Left forelimb (tissue), 1 donor: ENCODE measurements at places on chromosomes 12 and 14.

DNA sequence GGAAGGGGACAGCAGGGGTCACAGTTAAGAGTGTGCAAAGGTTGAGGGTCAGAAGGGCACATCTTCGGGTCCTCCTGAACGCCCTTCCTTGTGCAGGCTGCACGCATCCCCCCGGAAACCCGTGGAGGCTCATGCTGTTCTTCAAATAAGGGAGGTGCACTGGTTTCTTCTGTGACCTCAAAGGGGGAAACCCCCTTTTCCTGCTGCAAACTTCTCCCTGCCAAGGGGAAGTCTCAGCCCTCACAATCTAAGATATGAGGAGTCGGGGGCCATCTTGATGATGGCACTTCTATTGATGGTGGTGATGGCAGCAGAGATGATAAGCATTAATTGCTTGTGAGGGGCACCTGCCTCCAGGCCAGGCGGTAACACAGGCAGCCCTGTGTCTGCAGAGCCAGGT is 40.0 kb downstream of the ISCA2 start:
- no peak for DNase-seq

- DNase-seq: no peak
Measured at GRCh38 chr12:63450816-63451215, 217.5 kb downstream of the DPY19L2 start.

- DNase-seq: no peak
Measured at GRCh38 chr14:77554207-77554606, 55.6 kb upstream of the ISM2 start.

DNA sequence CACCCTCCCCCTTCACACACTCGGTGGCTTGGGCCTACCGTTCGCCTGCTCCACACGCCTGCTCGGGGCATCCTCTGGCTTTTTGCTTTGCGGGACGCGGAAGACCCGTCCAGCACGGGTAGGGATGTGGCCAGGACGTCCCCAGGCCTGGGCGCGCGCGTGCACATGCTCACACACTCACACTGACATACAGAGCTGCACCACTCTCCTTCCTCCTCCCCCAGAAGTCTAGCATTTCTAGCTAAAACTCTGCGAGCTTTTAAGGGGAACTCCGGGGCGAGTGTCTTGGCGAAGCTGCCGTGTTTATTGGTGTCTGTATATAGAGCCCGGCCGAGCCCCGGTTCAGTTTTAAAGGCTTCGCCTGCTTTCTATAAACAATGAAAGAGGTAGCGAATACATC is 5.0 kb downstream of the TBX5 start:
- DNase-seq: peak; percentile 79

DNA sequence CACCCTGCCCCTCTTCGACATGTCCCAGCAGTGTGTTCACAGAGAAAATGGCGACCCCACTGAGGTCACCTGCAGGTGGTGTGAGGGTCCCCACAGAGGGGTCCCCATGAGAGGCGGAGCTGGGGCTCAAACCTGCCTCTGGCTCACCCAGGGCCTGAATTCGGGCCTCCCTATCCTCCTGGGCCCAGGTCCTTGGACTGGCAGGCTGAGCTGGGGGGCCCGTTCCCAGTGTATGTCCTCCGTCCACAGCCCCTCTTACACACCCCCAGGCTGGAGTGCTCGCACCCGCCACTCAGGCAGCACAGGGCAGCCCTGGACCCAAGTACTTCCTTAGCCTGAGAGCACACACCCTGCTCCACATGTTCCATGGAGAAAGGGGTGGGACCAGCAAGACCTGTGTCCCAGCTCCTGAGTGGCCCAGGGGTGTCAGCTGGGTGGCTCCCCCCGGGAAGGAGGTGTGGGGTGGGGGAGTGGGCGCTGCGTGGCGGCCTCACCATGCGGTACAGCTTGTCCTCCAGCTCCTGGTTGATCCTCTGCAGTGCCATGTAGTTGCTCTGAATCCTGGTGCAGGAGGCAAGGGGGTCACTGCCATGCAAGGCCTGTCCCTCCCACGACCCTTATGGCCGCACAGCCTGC is 42.6 kb downstream of the BEGAIN start:
- DNase-seq: no peak

- no peak for DNase-seq
Measured at GRCh38 chr14:53231171-53231570, 78.0 kb upstream of the DDHD1 start.

DNA sequence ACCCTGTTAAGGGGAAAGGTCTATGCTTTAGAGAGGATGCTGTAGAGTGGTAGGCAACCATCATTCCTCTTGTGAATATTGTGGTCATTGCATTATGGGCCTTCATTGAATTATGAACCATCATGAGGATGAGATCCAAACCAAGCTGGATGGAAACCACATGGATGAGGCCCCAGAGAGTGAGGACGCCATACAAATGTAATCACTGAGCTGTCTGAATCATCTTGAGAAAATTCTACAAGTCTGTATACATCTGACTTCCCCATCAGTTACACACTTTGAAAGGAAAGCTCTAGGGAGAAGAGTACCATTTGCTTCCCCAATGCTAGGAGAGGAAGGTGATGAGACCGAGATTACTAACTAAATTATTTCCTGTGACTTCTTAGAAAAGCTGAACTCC is 172.9 kb downstream of the CACNA1C start:
- no peak for DNase-seq

GRCh38 chr12:3279415-3279780 is 202.2 kb downstream of the TSPAN9 start:
- DNase-seq: no peak

GRCh38 chr12:76547526-76547925 is 12.0 kb downstream of the OSBPL8 start:
- DNase-seq: no peak

GRCh38 chr12:120039711-120040110 is 50.7 kb downstream of the BICDL1 start:
- DNase-seq: no peak

DNA sequence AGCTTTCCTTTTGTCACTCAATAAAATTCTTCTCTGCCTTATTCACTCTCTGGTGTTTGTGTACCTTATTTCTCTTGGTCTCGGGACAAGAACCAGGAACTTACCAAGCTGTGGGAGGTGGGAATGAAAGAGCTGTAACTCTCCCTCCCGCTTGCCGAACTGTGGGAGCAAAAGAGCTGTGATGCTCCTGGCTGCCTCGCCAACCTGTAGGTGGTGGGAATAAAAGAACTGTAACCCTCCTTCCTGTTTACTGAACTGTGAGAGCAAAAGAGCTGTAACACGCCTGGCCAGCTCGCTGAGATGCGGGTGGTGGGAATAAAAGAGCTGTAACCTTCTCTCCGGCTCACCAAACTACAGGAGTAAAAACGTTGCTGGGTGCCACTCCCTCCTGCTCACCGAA is 314.1 kb upstream of the LRIG3 start:
- no peak for DNase-seq

DNA sequence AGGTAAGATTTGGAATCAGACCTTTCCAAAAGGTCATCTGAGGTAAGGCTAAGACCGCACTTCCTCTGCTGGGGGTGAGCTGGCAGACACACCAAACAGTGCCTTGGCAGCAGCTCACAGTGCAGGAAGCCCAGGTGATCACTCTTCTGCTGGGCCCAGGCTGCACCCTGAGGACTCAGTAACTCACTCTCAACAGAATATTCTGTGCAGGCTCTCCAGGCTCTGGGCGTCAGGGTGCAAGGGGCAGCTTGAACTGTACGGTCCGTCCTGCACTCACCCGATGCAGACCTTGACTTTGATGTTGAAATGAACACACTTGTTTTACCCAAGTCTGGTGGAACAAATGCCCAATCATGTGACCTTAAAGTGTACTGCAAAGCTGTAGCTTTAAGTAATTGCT is 6.0 kb downstream of the ALKBH2 start:
- DNase-seq: no peak

- no peak for DNase-seq
Measured at GRCh38 chr12:9364224-9365176, 156.3 kb upstream of the PZP start.

- DNase-seq: no peak
Measured at GRCh38 chr12:26520869-26521268, 312.1 kb downstream of the ITPR2 start.

DNA sequence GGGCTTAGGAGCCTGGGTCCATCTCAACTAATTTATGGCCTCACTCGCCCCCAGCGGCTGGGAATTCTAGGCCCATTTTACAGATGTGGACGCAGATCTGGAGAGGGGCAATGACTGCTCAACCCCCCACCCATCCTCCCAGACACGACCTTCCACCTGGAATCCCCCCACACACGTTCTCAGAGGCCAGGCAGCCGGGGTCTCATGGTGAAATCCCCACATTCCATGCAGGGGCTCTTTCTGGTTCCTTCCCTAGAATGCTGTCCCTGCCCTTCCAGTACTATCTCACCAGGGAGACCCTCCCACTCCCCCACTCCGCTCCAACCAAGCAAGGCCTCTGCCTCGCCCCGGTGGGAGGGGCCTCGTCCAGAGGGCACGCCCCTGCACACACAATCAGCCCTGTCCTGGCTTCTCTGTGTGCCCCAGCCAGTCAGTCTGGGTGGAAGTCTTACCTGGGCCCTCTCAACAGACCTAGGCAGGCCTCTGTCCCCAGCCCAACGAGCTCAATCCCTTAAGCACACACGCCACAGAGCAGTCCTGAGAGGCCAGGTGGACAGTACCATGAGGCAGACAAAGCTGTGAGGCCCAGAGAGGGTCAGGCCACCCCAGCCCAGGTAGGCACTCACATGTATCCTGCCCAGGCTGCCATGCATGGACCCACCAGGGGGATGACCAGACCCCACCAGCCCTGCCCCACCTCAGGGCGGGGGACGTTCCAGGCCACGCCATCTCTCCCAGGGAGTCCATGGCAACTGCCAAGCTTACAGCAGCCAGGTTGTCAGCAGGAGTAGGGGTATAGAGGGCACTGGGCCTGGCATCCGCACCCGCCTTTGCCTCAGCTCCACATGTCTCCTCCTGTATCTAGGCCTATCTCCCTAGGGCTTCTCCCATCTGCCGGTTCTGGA is 1.3 kb upstream of the ANKRD9 start:
- no peak for DNase-seq
